ENCODE measurements at places on chromosomes 7 and 10. TPM values are rescaled to one million over a fixed set of nuclear protein-coding genes. Genes with fewer than 3 reads are reported as not detected.

The HOXA11 gene
- not detected for total RNA-seq

The PTPRZ1 gene
- not detected for total RNA-seq

The GPRIN2 gene
- not detected for total RNA-seq

The SLC16A9 gene
- 0.84 TPM for total RNA-seq

The PTPN20 gene
- total RNA-seq, result 3.8 TPM

The EFCAB10 gene
- not detected for total RNA-seq

DNA sequence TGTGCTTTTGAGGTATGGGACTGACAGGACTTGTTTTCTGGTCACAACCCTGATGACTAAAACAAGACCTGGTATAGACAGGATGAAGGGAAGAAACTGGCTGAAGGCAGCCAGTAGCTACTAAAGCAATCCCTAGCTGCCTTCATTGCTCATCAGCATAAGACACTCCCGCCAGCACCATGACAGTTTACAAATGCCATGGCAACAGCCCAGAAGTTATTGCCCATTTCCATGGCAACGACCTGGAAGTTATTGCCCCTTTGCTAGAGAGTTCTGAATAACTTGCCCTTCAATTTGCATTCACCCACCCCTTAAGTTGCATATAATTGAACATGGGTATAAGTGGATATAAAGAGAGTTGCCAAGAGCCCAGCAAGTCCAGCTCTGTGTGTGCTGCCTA lies 169.6 kb upstream of the FAM171A1 start:
- no peak for DNase-seq

GRCh38 chr10:34964166-34964800 lies 125.9 kb downstream of the CUL2 start:
- no peak for DNase-seq

DNA sequence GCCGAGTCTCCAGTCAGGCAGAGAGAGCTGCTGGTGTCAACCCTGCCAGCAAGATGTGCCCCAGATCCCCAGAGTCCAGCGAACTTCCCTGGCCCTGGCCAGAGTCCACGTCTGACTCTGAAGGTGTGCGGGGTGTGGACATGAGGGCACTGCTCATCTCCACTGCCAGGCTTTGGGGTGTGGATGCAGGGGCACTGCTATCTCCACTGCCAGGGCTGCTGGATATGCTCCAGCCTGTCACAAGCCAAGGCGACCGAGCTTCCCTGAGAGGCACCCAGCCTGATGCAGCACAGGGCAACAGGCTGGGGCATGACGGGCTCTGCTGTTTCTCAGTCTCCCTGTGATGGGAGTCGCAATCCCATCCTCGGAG lies 596.8 kb downstream of the PTPRN2 start:
- no peak for DNase-seq

DNA sequence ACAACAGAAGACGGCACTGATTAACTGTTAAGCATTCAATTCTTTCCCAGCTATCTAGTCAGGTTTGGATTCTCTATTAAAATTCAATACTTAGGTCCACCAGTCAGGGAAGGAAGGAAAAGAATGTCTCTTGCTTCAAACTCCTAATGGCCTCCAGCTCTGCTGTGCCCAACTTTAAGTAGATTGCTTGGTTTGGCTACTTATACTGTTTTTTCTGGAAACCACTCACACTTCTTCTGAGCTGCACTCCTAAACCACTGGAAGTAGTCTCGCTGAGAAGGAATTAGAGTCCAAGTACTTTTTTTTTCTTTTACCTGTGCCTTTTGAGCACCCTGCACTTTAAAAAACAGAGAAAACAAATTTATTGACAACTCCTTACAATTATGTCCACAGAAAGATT lies 26.7 kb upstream of the COL1A2 start:
- DNase-seq, result no peak

DNA sequence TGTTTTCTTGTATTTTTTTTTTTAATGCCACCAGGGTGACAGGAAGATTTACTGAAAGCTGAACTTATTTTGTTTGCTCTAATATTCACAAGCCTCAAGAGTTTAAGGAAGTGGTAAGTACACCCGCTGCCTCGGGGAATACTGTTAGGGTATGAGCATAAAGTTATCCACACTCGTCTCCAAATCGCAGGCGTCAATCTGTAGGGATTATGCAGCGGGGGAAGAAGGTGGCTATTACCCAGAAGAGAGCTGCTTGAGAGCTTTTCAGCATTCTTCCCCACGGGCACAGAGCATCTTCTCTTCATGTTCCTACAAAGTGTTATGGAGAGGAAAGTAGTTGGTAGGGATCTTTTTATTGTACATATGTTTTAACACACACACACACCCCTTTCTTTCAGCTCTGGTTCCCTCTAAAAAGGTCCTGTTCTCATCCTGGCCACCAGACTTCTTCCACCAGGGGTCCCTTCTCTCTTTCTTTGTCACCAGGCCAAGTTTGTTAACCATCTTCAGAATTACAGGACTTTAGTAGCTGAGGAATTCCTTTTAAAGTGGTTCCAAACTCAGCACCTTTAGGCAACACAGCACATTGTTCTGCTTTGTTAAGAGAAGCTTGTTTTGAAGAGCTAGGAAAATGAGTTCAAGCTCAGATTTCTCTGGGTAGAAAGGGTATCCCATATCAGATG lies 411.6 kb upstream of the GALNT17 start:
- no peak for DNase-seq

- no peak for DNase-seq
Observed at GRCh38 chr10:69075431-69075830, 12.5 kb upstream of the SRGN start.

DNA sequence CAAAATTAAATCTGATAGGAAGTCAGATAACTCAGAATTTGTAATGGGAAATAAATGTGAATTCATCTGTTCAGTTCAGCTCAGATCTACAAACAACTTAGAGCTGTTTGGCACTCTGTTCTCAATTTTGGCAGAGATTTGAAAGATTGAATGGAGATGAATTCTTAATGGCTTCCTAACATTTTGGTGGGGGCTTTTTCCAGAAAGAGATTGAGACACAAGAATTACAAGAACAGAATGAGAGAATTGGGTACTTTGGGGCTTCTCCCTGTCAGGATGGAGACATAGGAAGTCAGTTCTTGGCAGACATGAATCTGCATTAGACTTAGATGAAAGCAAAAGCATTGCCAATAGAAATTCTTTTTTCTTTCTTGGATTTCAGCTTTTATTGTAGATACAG lies 39.0 kb upstream of the PTPRZ1 start:
- no peak for DNase-seq

GRCh38 chr10:8242295-8242872 lies 187.9 kb downstream of the GATA3 start:
- DNase-seq, result no peak

- no peak for DNase-seq
Observed at GRCh38 chr7:116162992-116163391, 47.3 kb upstream of the TES start.

Measured in psoas muscle (tissue), 8 donors.